Fibroblast of skin of left quadriceps (primary cell): ENCODE measurements at places on chromosomes 2 and 18.

DNA sequence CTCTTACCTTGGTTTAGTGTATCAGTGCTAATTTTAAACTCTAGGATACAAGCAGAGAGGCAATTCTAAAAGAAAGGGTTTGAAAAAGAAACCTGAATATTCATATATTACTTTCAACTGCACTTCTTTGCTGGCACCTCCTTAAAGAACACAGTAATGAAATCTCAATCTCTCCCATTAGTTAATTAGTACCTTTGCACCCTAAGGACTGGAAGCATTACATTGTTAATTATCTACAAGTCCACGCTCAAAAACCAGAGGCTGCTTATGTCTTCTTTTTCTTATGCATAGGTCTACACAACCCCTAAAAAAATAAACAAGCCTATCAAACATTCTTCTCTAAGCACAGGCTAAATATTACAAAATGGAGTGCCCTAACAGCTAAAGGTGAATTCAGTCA, 20.2 kb downstream of the EPHA4 start:
- no peak for DNase-seq

DNA sequence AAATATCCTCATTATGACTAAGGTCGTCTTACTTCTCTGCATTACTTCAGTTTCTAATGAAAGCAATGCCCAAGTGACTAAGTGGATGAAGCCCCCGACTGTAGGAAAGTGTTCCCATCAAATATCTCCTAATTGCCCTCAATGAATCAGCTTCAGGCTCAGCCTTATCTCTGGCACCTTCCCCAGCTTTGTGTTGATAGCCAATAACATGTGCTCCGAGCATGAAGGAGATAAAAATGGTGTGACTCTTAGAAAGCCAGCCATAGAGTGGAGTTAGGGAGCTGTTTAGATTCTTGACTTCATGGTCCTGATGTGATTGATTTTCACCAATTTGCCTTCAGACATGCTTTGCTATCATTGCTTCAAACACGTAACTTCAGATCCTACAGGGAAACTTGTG, 339.2 kb upstream of the NRP2 start:
- DNase-seq, result no peak

- DNase-seq, result no peak
Measured at GRCh38 chr2:6917761-6918421, 679 bp downstream of the RNF144A start.

- DNase-seq, result no peak
Measured at GRCh38 chr2:205892665-205893259, 193.2 kb downstream of the INO80D start.

DNA sequence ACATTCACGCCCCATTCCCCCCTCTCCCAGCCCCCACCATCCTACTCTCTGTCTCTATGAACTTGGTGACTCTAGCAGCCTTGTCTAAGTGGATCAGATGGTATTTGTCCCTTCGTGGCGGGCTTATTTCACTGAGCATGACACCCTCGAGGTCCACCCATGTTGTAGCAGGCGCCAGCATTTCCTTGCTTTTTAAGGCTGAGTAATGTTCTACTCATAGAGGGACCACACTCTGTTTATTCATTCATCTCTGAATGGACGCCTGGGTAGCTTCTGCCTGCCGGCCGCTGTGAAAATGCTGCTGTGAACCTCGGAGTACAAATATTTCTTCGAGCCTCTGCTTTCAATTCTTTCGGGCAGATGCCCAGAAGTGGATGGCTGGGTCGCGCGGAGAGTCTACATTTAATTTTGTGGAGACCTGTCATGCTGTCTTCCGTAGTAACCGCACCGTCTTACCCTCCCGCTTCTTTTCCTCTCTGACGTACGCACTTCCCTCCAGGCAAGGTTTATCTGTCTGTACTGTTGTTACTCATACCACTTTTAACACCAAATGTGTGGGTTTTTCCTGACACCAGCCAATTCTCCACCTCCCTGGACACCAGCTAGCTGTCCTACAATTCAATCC, 5.6 kb downstream of the CROCC2 start:
- DNase-seq, result no peak

DNA sequence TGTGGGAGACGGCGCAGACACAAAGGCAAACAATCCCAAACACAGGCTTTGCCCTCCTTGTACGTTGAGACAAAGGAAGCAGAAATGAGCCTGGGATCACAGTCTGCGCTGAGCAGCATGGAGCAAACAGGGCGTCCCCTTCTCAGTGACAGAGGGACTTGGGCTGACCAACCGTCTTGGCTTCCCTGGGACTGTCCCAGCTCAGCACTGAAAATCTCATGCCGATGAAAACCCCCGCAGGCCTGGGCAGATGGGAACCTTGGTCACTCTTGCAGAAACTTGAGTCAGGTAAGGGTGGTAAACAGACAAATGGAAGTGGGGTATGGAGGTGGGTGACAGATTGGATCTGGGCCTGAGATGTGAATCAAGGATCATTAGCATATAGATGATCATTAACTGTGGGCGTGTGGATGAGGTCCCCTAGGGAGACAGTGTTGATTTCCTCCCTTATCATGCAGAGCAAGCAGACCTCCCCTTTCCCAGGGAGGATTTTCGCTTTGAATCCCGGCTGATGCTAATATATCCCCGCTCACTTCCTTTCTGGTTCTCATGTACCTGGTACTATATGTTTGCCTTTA, 19.1 kb upstream of the SH3BP4 start:
- DNase-seq, result no peak

DNA sequence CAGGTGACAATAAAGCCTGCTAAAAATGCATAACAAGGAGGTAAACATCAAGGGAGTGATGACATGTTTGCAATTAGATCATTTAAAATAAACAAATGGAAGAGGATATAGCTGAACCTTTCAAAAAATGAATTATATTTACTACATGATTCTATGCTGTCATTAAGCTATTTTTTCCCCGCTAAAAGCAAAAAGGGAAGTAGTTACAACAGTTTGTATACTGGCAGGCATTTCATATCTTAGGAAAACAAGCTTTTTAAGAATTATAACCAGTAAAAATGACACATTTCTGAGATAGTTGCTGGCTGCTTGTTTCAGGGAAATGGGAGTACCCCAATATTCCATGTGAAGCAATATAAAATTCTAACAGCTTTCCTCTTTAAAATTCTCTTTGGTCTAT, 89.1 kb upstream of the ITGB6 start:
- DNase-seq, result no peak

GRCh38 chr2:31414601-31415241, at the start of gene XDH:
Gene XDH, minus strand, starts transcription at chr2:31414742. Its CDS starts 76 bp downstream, at chr2:31414666.
- DNase-seq, result no peak

DNA sequence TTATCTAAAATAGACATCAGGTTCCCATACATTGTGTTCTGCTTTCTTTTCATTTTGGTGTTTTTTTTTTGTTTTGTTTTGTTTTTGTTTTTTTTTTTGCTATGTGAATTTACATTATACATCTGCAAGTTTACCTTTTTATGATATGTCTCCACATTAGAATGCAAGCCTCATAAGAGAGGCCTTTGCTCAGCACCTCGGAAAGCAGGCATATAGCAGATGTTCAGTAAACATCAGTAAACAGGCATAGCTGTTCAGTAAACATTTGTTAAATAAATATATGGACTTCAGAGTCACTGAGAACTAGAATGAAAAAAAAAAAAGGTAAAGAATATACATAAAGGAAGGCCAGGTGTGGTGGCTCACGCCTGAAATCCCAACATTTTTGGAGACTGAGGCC, 405.3 kb downstream of the ERBB4 start:
- no peak for DNase-seq

GRCh38 chr18:8706791-8707555, 1.6 kb downstream of the MTCL1 start:
- no peak for DNase-seq

DNA sequence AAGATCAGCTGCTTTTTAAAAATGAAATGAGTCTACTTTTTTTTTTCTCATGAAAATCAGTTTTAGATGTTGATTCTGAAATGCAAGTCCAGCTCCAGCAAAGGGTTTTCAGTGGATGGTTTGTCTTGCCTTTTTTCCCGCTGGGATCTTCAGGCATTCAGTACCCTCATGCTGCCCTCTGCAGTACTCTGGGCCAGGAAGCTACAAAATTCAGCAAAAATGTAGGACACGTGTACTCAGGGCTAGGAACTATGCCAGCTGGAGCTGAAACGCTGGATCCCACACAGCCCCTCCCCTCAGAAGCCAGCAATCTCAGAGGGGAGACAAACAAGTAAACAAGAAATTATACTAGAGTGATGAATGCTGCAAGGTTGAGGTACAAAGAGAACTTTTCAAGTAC, 97.3 kb downstream of the MMADHC start:
- DNase-seq, result peak; percentile 28

- DNase-seq, result no peak
Measured at GRCh38 chr2:158772306-158773078, 22.6 kb upstream of the DAPL1 start.

- peak; percentile 28 for DNase-seq
Measured at GRCh38 chr2:216991563-216991962, 131.7 kb upstream of the TNP1 start.

- no peak for DNase-seq
Measured at GRCh38 chr2:240323601-240324291, 111.7 kb upstream of the GPC1 start.

DNA sequence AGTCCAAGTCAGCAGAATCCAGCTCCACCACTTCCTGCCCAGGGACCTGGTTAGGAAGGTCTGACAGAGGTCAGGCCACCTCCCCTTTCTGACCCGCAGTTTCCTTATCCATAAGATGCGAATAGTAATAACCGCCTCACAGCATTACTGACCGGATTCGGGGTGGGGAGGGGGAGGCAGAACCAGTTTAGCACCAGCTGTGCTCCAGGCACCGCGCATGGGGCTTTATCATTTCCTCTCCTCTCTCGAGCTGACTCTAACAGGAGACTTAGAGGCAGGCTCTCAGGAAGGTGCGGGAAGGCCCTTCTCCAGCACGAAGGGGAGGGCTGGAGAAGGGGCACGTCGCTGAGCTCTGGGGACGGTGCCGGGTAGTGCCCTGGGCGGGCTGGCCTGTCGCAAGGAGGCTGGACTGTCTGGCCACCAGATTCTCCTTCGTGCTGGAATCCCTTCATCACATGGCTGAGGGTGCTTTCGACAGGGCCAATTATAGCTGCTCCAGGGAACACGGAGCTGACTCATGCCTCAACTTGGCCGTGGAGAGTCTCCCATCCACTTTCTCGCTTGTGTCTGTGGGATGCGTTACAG, 5.7 kb downstream of the EHD3 start:
- no peak for DNase-seq

- no peak for DNase-seq
Measured at GRCh38 chr18:688323-688722, 24.1 kb downstream of the ENOSF1 start.

GRCh38 chr2:240143801-240144648, 3.6 kb upstream of the OTOS start:
- peak; percentile 8 for DNase-seq

- DNase-seq, result no peak
Measured at GRCh38 chr2:46580416-46580815, 101.1 kb downstream of the TMEM247 start.

DNA sequence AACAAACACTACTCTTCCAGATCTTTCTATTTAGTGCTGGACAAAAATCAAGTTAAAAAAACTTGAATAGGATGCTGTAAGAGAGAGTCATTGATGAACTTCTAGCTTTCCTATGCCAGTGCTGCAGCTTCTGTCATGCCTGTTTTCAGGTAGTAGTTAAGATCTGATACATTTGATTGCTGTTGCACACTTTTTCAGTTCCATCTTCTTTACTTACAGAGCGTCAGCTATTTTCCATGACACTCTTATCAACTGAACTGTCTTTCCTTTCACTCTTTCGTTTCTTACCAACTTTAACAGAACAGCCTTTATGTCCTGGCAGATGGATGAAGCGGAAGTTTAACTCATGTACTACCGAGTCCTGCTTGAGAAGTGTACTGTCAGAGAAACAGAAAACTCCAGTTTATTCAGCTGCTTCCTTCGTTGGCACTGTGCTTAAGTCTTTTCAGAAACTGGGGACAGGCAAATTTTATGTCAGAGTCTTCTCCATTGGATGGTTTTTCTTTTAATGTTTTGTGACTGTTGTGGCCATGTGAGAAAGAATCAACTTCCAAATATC, 145.9 kb upstream of the KLHL14 start:
- DNase-seq, result no peak

DNA sequence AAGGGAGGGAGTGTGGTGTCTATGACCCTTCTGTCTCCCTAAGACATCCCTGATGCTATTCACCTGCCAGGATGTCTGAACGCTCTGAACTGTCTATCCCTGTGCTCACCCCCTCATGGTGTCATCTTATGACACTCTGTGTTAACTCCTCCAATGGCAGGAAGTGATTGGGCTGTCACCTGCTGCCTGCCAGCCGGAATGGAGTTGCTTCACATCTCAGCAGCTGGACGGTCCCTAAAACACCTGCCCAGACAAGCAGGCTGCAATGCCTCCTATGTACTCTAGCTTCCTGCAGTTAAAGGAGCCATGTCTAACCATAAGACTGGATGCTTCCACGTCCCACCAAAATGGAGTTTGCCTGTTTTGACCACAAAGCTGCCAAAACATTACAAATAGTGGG, 99.9 kb downstream of the CPO start:
- no peak for DNase-seq

GRCh38 chr2:191244350-191244749, 854 bp upstream of the MYO1B start:
- DNase-seq, result no peak

- no peak for DNase-seq
Measured at GRCh38 chr18:36187193-36187825, at the start of gene MOCOS. Gene MOCOS, plus strand, starts transcription at chr18:36187497. Its CDS starts 43 bp downstream, at chr18:36187540.

DNA sequence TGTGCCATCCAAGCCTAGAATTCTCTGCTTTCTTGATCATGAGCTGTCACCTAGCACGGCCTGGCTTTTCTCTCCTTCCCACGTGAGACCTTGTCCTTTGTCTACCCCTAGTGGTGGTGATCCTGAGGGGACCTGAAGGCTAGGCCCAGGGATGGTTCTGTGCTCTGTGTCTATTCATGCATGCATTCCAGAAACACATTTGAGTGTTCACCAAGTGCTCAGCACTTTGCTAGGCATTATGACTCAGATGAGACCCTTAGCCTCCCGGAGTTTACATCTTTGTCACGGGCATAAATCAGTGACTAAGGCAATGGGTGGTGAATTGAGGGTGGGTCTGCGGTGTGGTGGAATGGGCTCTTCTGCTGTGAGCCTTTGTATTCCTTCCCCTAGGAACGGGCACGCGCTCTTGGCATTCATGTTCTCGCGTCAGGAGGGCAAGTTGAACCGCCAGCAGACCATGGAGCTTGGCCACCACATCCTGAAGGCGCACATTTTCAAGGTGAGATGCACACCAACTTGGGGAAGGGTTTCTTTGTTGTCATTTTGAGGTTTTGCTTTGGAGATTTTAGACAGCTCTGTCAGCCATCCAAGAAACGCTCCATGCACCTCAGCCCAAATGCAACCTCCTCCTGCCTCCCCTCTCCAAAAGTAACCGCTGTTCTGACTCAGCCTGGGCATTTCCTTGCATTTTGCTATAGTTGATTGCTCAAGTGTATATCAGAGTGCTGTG, 100.9 kb downstream of the WDSUB1 start:
- peak; percentile 50 for DNase-seq
